Mesenteric fat pad (tissue), 1 donor: ENCODE measurements at places on chromosomes 4 and X. TPM values are rescaled to one million over a fixed set of nuclear protein-coding genes. Genes with fewer than 3 reads are reported as not detected.

- DNase-seq = no peak
Observed at GRCh38 chrX:69179380-69179911, 14.2 kb upstream of the PJA1 start.

DNA sequence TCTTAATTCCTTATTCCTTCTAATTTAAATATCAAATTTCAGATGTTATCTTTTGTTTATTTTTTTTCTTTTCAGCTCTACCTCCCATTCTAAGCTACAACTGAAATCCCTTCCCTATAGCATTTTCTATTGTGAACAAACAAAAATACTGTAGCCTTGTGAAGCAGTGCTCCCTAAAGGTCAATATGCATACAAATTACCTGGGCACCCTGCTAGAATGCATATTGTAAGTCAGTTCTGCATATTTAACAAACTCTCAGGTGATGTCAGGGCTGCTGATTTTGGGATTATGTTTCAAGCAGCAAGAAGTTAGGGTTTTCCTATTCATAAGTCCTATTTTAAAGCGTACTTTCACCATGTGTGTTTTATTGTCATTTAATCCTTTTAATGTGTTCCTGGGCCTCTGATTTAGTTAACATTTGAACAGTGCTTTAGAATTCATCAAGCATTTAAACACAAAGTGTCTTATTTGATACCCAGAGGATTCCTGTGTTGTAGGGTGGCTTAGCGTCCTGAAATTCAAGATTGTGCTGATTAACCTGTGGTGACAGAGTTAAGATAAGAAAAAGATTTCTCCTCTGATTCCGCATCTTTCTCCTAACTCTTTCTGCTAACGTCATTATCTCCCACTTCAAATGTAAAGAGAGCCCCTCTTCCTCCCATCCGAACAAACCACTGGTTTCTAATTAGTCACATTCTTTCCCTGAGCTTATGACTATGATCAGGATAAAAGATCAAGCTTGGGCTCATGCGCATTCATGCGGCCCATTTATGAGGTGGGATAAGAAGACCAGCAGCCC, 221.3 kb downstream of the ANK2 start:
- DNase-seq = no peak

Gene TCEANC
- total RNA-seq = 2.9 TPM

DNA sequence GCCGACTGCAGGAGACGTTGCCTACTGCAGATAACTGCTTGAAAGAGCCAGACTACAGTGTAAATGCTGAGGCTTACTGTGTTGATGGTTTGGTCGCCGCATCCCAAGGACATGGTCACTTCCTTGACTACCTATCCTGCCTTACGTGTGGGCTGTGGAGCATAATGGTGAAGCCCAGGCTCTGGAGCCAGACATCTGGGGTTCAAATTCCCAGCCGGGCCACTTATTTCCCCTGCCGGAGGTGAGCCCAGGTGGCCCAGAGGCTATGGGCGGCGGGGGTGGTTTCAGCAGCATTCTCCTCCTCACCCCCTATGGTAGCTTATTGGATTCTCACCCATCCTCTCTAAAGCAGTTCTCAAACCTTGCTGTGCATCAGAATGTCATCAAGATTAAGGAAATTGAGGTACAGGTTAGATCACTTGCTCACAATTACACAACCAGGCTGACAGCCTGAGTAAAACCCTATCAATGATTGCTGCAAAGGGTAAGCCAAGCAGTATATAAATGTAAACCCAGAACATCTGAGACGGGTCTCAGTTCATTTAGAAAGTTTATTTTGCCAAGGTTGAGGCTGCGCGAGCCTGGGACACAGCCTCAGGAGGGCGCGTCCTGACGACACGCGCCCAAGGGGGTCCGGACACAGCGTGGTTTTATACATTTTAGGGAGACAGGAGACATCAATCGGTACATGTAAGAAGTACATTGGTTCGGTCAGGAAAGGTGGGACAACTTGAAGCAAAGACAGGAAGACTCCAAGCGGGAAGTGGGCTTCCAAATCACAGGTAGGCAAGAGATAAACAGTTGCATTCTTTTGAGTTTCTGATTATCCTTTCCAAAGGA, 48.5 kb downstream of the EVC start:
- peak; percentile 78 for DNase-seq

DNA sequence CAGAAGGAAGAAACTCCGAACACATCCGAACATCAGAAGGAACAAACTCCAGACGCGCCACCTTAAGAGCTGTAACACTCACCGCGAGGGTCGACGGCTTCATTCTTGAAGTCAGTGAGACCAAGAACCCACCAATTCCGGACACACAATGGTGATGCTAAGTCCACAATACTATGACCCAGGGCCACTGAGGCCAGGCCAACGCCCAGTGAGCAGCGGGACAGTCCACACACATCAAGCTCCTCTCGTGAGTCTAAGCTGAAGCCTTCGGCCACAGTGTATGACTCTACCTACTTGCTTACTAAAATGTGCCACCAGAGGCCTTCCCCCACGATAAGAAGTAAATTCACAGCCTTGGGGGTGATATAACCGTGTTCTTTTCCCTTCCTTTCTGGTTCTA, 10.2 kb upstream of the CDKN2AIP start:
- DNase-seq = no peak
